CD4-positive, alpha-beta T cell (primary cell): ENCODE measurements at places on chromosomes 3 and 15. TPM values are rescaled to one million over a fixed set of nuclear protein-coding genes. Genes with fewer than 3 reads are reported as not detected.

SKOR1 gene
- total RNA-seq, result 2.2 TPM

CD276 gene
- total RNA-seq, result not detected

SHQ1 gene
- total RNA-seq, result 13.1 TPM

MUC20 gene
- total RNA-seq, result 4.1 TPM

CTXND1 gene
- not detected for total RNA-seq

C3orf18 gene
- total RNA-seq, result 3.9 TPM

SCAANT1 gene
- total RNA-seq, result 1.4 TPM

QARS1 gene
- 287 TPM for total RNA-seq

APBA2 gene
- total RNA-seq, result 126 TPM

PXYLP1 gene
- 22.6 TPM for total RNA-seq

GOLGA8K gene
- 0.69 TPM for total RNA-seq

SLC24A5 gene
- total RNA-seq, result not detected

TMEM40 gene
- not detected for total RNA-seq

GRCh38 chr3:47009225-47010110 is 30.0 kb downstream of the NBEAL2 start:
- peak; percentile 71 for DNase-seq

- no peak for DNase-seq
Measured at GRCh38 chr3:63232764-63233396, 45.2 kb upstream of the SYNPR start.

- no peak for DNase-seq
Measured at GRCh38 chr3:160365869-160366522, 33.0 kb downstream of the IFT80 start.

GRCh38 chr3:66441129-66441528 is 59.7 kb downstream of the LRIG1 start:
- DNase-seq, result no peak

GRCh38 chr3:101963902-101964362 is 114.6 kb downstream of the NFKBIZ start:
- DNase-seq, result no peak

DNA sequence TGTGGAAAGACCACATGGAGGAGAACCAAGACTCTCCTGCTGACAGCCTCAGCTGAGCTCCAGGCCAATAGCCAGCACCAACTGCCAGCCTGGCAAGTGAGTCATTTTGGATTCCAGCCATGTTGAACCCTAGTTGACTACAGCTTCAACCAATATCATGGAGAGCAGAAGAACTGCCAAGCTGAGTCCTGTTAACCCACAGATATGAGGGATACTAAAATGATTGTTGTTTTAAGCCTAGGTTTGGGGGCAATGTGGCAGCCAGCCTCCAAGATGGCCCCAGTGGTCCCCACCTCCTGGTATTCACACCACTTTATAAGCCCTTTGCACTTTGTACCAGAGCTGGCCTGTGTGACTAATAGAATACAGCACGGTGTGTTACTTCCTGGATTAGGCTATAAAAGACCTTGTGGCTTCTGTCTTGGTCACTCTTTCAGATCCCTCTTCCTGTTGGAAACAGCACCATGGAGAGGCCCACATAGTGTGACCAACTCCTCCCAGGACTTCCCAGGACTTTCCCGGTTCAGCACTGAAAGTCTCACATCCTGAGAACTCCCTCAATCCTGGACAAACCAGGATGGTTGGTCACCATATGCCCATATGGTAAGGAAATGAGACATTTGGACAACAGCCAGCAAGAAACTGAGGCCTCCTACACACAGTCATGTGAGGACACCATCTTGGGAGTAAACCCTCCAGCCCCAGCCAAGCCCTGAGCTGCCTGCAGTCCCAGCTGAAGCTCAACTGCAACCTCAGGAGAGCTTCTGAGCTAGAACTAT is 32.4 kb upstream of the CDV3 start:
- no peak for DNase-seq

GRCh38 chr3:197029511-197030167 is at the start of gene MELTF:
Gene MELTF (minus strand): TSS chr3:197029817. CDS start chr3:197029702, 115 bp downstream.
- peak; percentile 84 for DNase-seq

DNA sequence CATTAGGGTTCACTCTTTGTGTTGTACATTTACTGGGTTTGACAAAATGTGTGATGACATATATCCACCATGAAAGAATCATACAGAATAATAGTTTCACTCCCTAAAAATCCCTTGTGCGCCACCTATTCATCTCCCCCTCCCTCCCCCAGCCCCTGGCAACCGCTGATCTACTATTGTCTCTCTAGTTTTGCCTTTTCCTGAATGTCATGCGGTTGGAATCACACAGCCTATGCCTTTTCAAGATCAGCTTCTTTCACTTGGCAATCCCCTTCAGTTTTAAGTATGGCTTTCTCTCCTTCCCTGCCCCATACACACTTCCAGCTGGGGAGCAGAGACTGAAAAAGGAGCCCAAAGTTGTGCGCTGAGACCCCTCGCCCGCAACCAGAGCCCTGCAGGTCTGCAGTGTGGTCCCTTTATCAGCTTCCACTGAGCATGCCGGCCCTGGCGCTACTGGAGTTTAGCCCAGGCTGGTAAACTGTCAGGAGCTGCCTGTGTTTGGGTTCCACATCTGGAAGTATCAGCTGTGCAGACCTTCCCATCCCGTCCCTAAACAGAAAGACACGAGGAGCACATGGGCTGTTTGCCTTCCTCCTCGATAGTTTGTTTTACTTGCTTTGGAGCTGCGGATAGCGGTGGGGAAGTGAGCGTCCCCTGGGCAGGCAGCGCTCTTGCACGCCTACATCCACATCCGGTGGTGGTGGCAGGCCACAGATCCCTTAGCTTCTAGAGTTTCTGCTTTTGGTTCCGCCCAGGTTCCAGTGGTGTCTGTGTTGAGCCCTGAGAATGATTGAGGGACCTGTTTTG is 12.3 kb downstream of the BOC start:
- no peak for DNase-seq

DNA sequence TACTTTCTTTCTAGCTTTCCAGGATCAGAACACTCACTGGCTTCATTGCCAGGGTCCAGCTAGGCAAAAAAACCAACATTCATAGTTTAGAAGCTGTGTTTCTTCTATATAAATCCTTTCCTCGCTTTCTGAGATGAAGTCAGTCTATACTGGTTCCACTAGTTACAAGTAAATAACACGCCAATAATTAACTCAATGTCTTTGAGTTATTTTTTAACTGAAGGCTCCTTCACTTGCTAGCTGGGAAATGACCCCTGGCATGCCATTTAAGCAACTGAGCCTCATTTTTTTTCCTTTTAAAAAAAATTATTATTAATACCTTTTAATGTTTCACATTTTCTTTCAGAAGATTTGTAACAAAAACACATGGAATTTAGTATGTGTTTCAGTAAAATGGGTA is 2.1 kb upstream of the CCDC174 start:
- no peak for DNase-seq

GRCh38 chr15:69290346-69291164 is 8.2 kb upstream of the PAQR5 start:
- DNase-seq, result no peak

GRCh38 chr3:10532939-10533736 is 27.8 kb upstream of the ATP2B2 start:
- no peak for DNase-seq

- DNase-seq, result no peak
Measured at GRCh38 chr3:126039870-126040269, 44.1 kb downstream of the SLC41A3 start.

GRCh38 chr15:92143765-92144164 is 249.9 kb upstream of the ST8SIA2 start:
- no peak for DNase-seq

- DNase-seq, result no peak
Measured at GRCh38 chr15:85073556-85074194, 92.0 kb downstream of the PDE8A start.

DNA sequence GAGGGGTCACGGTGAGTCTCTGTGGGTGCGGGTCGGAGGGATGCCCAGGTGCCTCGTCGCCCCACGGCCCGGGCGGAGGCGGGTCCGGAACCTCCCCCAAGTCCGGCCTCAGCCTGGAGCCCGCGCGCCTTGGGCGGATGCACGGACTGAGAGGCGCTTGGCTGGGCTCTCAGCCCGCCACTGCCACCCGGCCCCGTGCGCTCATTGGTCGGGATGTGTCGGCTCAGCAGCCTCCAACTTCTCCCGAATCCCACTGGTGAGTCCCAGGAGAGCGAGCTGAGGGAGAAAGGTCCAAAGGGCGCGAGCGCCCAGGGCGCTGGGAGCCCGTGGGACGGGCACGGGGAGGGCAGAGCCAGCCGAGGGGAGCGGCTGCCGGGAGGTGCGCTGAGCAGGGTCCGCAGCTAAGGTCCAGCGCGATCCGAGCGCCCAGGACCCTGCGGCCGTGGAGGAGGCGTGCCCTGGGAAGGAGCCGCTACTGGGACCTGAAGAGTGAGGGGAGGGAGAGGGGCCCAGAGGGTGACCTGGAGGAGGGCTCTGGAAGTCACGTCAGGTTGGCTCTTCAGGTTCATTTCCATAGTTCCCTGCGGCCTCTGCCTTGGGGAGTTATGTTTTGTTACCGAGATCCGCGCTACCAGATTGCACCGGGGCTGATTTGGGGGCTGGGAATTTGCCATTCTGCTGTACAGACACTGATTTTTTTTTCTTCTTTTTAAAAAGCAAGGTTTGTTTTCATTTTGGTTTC is at the start of gene MME:
Gene MME, plus strand, starts transcription at position 574 of the 742 bp plus-strand sequence. CDS start 3,849 bp downstream, outside the sequence.
- no peak for DNase-seq

- DNase-seq, result no peak
Measured at GRCh38 chr3:196406811-196407470, 25.3 kb downstream of the UBXN7 start.

GRCh38 chr3:173584838-173585831 is 187.6 kb downstream of the NLGN1 start:
- no peak for DNase-seq

DNA sequence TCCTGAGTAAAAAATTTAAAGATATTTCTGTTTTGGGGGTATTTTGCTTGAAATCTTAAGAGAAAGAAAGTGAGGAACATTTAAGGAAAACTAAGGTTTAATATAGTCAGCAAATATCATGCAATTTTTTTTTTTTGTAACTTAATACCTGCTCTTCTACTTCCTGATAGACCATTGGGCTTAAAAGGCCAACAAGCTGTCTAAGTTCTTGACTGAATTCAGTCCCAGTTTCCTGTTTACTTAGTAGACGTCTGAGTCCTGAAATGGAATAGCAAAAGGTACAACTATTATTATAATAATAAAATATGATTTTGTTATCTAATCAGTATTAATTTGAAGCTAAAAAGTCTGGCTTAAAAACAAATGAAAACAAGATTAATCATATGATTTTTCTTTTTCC is 37.9 kb downstream of the IQCB1 start:
- DNase-seq, result no peak

GRCh38 chr3:197953881-197954280 is 3.9 kb downstream of the RPL35A start:
- DNase-seq, result no peak

DNA sequence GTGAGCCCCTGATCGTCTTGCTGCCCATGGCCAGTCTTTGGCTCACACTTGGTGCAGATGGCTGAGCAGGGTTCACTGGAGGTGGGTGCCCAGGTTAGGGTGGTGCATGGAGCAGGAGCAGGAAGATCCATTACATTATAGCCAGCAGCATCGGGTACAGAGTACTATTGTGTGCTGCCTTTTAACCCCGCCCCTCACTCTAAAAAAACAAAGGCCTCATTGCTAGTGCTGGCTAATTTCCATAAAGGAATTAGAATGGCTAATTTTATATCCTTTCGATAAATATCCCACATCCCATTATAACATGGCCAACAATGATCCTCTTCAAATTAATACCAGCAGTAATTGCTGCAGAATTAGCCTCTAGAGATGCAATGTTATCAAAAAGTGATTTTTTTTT is 45.8 kb upstream of the PPP4R2 start:
- DNase-seq, result no peak

DNA sequence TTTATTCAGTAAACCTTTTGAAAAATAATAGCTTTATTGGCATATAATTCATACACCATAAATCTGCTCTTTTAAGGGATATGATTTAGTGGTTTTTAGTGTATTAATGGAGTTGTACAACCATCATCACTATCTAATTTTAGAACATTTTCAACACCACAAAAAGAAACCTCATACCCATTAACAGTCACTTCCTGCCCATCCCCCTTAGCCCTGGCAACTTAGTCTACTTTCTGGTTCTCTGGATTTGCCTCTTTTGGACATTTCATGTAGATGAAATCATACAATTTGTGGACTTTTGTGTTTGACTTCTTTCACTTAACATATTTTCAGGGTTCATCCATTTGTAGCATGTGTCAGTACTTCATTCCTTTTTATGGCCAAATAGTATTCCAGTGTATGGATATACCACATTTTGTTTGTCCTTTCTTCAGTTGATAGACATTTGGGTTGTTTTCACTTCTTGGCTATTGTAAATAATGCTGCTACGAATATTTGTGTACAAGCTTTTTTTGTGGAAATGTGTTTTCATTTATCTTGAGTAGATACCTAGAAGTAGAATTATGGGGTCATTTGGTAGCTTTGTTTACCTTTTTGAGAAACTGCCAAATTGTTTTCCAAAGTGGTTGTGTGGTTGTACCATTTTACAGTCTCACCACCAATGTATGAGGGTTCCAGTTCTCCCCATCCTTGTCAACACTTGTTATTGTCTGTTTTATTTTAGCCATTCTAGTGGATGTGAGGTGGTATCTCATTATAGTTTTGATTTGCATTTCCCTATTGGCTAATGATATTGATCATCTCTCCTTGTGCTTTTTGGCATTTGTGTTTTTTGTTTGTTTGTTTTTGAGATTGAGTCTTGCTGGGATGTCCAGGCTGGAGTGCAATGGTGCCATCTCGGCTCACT is 45.8 kb downstream of the SMAD3 start:
- DNase-seq, result no peak

- no peak for DNase-seq
Measured at GRCh38 chr3:195153653-195154052, 117.3 kb downstream of the XXYLT1 start.

DNA sequence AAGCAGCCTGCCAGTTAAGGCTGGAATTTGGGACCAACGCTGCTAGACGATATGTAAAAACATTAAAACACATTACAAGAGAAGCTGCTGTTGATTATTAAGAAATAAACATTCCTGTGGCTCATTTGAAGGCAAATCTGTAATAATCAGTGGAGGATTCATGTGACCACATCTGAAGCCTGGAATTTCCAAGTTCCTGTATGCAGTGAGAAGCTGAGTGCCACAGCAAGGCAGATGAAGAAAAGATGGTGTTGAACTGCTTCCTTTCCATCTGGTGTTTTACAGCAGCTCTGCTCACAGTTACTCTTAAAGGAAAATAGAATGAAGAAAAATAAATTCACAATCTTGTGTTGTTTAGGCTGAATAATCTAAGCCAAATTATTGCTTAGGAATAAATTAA is 139.3 kb upstream of the ROBO2 start:
- no peak for DNase-seq

DNA sequence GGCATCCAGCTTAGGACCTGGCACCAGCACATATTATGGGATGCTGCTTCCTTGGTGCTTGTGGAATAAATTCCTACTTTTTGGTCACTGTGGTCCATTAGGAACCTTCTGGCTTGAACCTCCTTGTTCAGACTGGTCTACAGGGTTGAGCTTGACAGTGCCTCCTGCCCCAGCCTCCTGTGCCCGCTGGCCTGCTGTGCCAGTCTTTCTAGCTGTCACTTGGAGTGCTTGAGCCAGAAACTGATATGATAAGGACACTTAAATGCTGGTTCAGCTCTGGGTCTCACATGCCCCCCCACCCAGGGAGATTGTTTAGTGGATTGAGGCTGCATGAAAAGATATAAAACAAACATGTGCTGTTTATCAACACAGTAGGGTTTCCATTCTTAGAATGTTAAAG is 147.8 kb downstream of the SLCO3A1 start:
- no peak for DNase-seq
